ENCODE measurements at places on chromosomes 16 and 17.
A peak's percentile ranks its signal among the peaks of the same experiment; 100 is the strongest.

DNA sequence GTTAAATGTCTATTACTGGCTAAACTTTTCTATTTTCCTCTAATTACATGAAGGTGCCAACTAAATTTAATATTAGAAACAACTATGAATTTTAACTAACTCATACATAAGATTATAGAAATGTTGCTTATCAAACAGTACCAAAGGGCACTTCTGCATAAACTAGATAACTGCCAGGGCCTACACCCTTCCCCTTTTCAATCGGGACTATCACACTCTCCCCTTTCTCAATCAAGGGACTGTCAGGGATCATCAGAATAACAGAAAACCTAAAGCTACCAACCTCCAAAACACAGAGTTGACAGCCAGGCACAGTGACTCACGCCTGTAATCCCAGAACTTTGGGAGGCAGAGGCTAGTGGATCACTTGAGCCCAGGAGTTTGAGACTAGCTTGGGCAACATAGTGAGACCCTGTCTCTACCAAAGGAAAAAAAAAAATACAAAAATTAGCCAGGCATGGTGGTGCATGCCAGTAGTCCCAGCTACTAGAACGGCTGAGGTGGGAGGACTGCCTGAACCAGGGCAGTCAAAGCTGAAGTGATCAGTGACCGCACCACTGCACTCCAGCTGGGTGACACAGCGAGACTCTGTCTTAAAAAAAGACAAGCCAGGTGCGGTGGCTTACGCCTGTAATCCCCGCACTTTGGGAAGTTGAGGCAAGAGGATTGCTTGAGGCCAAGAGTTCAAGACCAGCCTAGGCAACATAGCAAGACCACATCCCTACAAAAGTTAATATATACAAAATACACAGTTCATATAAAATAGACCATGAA is 3.2 kb upstream of the PHLPP2 start:
- no peak for DNase-seq

DNA sequence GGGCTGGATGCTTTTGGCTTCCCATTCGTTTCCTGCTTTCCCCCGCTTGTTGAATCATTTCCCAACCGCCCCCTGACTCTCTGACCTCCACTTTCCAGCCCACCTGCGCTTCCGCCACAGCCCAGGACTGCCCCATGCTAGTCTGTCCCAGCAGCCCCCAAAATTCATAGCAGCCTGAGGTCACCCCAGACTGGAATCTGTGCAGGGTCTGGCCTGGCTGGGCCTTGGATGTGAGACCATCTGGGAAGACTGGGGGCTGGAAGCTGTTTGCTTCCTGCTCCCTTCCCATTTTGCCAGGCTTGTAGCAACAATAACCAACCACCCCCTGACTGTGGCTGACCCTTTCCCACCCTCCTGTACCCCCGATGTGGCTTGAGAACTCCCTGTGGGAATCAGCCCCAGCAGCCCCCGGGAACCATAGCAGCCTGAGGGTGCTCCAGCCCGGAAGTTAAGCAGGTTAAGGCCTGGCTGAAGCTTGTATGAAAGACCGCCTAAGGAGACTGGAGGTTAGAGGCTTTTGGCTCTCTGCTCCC is 2290.8 kb downstream of the TP53TG3F start:
- DNase-seq = no peak

GRCh38 chr17:83193336-83194185 is 114.2 kb downstream of the METRNL start:
- DNase-seq = no peak

DNA sequence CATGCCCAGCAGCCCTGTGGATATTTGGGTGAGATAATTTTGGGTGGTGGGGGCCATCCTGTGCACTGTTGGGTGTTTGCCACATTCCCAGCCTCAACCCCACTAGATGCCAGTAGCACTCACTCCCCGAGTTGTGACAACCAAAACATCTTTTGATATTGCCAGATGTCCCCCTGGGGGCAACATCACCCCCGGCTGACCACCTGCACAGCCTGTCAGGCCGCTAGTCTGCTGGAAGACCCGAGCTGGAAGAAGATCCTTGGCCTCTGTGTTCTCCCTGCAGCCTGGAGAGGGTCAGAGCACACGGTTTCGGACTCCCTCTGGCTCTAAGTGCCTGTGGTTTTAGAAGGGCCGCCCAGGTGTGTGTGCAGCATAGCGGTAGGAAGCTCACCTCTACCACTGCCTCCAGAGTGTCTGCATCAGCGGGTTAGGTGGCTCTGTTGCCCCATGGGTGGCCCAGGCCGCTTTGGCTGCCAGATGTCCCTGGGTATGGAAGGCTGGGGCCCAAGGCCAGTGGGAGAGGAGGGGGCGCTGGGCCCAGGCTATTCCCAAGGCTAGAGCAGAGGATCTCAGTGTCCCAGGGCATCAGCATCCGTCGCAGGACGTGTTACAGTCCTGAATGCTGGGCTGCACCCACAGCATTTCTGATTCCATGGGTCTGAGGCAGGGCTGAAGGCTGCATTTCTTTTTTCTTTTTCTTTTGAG is 195.8 kb upstream of the GSE1 start:
- no peak for DNase-seq

DNA sequence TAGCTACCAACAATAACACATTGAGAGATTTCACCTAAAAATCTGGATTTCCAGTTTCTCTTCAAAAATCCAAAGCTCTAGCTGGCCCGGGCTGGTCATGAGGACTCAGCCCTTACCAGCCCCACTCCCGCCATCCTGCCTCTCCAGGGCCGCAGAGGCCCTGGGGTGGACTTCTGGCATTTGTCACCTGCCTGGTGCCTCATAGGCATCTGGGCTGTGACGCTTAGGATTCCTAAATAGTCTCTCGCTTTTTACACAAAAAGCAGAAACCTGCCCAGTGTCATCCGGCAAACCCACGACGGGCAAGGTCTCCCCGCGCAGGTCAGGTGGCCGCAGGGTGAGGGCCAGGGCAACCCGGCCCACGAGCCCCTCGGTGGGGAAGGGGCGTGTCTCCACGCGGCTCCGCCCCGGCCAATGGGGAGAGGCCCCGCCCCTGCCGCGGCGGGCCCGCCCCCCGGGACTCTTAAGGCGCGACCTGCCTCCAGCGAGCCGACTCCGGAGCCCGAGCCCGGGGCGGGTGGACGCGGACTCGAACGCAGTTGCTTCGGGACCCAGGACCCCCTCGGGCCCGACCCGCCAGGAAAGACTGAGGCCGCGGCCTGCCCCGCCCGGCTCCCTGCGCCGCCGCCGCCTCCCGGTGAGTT is at the start of gene VASN:
VASN (plus strand) TSS at position 492 of the 644 bp plus-strand sequence. CDS start 9,030 bp downstream, outside the sequence.
- no peak for DNase-seq

DNA sequence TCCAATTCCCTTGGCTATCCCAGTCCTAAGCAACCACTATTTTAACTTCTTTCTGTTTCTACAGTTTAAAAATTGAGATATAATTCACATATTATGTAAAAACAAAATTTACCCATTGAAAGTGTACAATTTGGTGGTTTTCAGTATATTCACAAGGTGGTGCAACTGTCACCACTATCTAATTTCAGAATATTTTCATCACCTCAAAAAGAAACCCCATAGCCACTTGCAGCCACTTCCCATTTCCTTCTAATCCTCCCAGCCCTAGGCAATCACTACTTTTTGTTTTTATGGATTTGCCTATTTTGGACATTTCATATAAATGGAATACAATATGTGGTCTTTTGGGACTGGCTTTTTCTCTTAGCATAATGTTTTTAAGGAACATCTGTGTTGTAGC is 36.1 kb upstream of the NACA2 start:
- no peak for DNase-seq

DNA sequence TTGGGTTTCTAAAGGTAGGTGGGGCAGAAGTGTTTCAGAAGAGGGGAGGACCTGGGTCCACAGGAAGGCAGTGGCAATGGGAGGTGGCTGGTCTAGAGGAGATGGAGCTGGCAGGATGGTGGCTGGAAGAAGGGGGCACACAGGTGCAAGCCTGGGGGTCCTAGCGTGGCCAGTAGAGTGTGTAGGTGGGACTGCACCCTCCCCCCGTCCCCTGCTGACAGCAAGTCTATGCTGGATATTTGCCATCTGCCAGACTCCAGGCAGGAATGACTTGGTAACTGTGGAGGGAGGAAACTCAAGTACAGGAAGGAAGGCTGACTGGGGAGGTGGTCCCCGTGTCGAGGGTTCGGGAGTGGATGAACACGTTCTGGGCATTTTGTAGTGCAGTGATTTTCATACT is 8.6 kb downstream of the MED9 start:
- no peak for DNase-seq

- DNase-seq = no peak
These were observed 476.4 kb downstream of the MAF start for GRCh38 chr16:79124016-79124756.

GRCh38 chr17:50316016-50316587 is 29.8 kb upstream of the XYLT2 start:
- DNase-seq = no peak

GRCh38 chr16:55756963-55757362 is 75.9 kb downstream of the CES1 start:
- no peak for DNase-seq

GRCh38 chr17:80312621-80313135 is 52.0 kb downstream of the RNF213 start:
- DNase-seq = no peak

DNA sequence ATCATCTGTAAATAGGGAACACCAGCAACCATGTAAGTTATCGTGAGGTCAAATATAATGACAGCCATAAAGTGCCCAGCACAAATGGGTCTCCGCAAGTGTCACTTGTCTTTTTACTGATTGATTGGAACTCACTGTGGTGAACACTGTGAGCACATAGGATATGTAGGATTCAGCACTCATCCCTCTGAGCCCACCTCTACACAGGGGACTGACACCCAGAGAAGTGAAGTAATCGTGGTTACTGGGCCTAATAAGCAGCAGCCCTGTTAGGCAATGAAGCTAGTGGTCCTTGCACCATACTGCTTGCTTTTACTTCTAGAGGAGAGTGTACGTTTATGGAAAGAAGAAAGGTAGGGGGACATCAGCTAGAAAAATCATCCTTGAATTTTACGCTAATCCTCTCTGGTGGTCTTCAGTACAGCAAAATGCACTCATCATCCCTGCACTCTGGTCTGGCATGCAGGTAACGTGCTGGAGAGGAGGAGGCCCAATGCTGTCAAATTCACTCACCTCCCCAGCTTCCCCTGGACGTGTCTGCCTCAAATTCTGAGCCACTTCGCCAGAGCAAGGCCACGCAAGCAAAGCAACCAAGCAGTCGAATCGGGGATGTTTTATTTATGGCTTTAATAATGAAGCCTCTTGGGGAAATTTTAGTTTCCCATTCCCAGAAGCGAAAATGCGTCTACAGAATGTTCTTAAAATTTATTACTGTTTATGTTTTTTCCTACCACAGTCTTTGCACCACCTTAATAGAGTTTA is 74.7 kb downstream of the YPEL2 start:
- no peak for DNase-seq

DNA sequence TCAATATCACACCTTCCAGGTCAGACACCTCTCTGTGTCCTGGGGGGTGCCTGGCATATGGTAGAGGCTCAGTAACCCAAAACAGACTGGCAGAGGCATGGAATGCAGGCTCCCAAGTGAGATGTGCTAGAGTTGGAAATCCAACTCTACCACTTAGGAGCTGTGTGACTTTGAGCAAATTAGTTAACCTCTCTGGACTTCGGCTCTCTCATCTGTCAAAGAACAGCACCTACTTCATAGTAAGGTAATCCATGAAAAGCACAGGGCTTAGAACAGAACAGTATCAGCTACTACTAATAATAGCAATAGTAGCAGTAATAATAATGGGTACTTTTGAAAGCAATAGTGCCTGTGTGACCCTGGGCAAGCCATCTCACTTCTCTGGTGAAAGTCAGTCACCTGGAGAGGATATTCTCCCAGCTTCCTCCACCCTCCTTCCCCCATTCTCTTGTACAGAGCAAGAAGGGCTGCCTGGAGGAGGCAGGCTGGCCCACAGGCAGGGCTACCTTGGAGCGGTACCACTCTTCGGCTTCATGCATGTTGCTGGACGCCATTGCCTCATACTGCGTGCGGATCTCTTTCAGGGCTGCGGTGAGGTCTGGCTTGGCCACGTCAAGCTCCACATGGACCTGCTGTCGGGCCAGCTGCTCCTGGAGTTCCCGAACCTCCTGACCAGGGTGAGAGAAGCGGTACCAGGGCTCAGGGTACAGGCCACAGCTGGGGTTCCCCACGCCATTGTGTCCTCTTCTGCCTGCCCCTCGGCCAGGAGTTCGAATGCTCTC is 2.3 kb downstream of the GFAP start:
- no peak for DNase-seq

GRCh38 chr17:57574040-57574513 is 171.0 kb downstream of the CCDC182 start:
- DNase-seq = peak; percentile 44

DNA sequence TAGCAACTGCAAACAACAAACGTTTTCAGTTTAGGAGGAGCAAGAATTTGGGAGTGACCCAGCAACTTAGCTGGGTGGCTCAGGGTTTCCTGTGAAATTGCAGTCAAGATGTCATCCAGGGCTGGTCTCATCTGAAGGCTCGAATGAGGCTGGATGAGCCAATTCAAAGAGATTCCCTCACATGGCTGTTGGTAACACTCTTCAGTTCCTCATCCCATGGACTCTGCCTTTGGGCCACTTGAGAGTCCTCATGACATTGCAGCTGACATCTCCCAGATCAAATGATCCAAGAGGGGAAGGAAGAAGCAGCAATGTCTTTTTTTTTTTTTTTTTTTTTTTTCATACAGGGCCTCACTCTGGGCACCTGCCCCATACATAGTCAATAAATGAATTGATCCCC is 26.3 kb downstream of the UBALD1 start:
- no peak for DNase-seq

GRCh38 chr16:83215406-83216001 is 588.7 kb downstream of the CDH13 start:
- no peak for DNase-seq

GRCh38 chr16:14354561-14355351 is 275.3 kb downstream of the PARN start:
- DNase-seq = no peak

DNA sequence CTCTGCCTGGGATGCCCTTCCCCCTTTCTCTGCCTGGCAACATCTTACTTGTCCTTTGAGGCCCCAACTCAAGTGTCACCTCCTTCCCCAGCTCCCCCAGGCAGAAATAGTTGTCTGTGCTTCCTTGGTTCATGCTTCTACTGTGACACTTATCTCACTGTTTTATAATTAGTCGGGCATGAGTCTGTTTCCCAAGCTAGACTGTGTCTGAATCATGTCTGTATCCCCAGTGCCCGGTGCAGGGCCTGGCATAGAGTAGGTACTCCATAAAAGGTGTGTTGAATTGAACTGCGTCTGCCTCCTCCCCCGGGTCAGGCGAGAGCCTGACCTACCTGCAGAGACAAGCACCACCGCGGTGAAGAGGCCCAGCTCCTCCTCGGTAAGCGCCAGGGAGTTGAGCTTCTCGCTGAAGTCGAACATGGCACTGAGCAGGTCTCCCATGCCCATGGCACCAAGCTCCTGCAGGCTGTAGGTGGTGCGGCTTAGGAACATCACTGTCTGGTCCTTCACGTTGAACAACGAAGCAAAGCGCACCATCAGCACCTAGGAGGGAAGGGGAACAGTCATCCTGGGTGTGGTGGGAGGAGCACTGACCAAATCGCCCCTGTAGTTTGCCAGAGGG is 6.7 kb downstream of the NR1D1 start:
- no peak for DNase-seq

GRCh38 chr16:4962716-4963115 is 4.6 kb downstream of the SEC14L5 start:
- no peak for DNase-seq
